ENCODE measurements at places on chromosomes 4 and X.

DNA sequence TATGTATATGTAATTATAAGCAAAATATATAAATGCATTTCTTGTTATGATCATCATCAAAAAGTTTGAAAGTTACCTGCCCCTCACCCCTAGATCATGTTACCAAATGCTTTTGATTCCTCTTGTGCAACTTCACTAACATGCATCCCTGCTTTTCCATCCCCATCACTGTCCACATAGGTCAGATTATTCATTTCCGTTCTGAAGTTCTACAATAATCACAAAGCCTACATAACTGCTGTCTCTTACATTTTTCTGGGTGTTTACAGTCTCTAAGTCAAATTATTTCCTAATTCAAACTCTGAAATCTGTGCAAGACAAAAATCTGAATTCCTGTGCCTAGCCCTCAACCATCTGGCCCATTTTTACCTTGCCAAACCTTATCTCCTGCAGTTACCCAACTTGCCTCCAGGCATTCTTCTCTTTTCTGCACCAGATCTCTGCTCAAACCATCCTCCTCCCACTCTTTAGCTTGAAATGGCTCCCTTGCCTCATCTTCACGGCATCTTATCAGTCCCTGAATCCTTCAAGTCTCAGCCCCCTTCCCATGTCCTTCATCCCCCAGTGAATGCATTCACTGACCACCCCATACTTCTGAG is 42.4 kb upstream of the SLC39A8 start:
- DNase-seq: no peak

DNA sequence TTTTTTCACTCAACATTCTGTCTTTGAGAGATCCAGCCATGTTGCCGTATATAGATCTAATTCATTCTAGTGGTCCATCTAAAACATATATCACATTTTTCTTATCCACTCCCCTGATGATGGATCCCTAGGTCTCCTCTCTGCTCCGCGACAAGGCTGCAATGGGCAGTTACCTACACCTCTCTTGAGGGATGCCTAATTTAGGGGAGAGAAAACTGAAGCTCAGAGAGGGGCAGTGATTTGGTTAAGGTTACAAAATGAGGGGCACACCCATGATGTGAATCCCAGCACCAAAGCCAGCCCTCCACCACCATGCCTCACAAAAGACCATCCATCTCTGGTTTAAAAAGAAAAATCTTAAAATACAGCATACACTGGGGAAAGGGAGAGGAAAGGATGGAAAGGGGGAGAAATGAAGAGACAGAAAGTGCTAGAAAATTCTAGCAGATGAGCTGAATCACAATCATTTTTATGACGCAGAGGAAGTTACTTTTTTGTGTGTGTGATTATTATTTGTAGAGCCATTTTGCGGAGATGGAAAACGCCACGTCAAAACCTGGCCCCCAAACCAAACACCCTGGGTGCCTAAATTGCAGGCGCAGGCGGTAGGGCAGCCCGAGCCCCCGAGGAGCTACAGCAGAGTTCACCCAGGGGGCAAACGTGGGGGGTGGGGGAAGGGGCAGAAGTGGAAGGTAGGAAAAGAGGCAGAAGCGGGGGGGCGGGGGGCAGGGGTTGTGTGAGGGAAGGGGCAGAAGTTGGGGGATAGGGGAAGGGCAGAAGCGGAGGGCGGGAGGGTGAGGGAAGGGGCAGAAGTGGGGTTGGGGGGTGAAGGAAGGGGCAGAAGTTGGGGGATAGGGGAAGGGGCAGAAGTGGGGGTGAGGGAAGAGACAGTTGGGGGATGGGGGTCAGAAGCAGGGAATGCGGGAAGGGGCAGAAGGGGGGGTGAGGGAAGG is 1.3 kb upstream of the TSPYL2 start:
- no peak for DNase-seq

DNA sequence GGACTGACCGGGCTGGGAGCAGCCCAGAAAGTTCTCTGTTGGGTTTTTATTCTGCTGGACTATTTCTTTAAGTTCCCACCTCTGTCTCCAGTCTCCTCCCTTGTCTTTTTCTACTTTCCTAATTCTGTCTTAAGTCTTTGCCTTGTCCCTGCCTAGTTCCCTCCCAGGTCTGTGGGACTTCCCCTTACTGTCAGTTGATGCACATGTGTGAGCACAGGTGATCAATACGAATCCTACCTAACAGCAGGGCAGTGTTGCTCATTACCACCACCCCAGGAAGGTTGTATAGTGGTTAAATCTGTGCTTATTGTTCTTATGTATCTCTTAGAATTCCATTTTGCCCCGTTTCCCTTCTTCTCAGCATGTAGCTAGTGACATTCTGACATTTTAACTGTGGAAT is 62.1 kb downstream of the GALNTL6 start:
- no peak for DNase-seq

- DNase-seq: no peak
Measured at GRCh38 chr4:6229095-6229494, 28.7 kb upstream of the JAKMIP1 start.

Measured in HFF-Myc (cell line).